Left renal cortex interstitium (tissue), 4 donors: ENCODE measurements at places on chromosomes 7 and 10. TPM values are rescaled to one million over a fixed set of nuclear protein-coding genes. Genes with fewer than 3 reads are reported as not detected.

- peak; percentile 87 for DNase-seq
Measured at GRCh38 chr7:1691601-1692514, 21.8 kb downstream of the ELFN1 start.

DNA sequence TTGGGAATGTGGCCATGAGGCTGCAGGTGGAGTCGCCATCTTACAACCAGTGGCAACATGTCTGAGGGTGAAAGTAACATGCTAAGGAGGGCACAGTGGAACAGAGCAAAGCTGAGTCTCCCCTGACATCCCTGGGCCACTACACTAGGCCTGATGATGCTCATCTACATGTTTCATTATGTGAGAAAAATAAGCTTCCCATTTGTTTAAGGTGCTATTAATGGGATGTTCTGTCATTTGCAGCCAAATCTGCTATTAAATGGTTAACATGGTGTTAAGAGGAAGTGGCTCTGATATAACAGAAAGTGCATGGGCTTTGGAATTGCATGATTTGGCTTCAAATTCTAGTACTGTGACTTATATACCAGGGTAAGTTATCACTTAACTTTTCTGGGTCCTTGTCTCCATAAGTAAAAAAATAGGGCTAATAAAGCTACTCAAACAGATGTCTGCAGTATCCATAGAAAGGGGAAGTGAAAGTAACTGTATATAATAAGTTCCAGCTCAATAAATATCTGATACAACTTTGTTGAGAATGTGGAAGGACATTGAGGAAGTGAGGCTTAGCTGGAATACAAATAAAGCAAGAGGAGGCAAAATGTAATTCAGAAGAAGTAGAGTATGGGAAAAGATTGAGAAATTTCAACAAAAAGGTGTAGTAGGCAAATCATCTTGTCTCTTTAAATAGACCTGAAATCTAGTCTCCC lies 158.9 kb downstream of the RTKN2 start:
- no peak for DNase-seq

DNA sequence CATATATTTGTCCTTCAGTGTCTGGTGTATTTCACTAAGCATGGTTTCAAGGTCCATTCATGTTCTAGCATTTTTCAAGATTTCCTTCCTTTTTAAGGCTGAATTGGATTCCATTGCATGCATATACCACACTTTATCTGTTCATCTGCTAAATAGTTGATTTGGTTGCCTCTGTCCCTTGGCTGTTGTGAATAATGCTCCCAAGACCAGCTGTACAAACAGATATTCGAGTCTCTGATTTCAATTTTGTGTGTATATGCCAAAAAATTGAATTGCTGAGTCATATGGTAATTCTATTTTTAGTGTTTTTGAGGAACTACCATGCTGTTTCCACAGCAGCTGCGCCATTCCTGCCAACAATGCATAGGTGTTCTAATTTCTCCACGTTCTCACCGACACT lies 216.4 kb downstream of the NRG3 start:
- no peak for DNase-seq

DNA sequence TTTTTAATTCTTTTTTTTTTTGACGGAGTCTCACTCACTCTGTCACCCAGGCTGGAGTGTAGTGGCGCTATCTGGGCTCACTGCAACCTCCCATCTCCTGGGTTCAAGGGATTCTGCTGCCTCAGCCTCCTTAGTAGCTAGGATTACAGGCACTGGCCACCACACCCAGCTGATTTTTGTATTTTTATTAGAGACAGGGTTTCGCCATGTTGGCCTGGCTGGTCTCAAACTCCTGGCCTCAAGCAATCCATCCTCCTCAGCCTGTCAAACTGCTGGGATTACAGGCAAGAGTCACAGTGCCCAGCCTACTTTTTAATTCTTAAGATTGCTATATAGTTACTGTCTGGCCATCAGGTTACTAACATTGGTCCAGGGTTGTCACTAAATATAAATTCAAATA lies 59.6 kb downstream of the ZNF277 start:
- DNase-seq: no peak

DNA sequence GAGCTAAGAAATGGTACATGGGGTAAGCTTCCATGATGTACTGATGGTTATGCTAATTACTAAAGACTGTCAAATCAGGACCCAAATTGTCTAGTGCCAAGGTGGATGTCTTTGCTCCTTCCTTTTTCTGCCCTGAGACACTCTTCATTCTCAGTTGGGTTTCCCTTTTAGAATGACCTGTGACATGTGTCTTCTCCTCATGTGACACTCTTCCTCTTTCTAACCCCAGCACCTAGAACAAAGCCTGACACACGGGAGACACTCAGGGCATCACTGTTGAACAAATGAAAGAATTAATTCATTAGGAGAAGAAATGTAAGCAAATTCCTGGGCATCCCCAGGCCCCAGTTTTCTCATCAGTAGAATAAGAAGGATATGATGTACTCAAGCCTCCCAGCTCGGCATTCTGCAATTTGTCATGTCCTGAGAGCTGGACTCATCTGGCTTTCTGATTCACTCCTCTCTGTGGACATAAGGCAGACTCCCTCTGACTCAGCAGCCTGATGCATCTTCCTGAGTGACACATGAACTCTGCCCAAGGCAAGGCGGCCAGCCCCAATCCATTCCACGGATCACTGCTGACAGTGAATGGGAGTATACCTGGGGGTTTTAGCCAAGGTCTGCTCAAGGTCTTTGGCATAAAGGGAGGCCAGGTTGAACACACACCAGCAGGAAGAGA lies 473.8 kb downstream of the KCNMA1 start:
- DNase-seq: no peak

DNA sequence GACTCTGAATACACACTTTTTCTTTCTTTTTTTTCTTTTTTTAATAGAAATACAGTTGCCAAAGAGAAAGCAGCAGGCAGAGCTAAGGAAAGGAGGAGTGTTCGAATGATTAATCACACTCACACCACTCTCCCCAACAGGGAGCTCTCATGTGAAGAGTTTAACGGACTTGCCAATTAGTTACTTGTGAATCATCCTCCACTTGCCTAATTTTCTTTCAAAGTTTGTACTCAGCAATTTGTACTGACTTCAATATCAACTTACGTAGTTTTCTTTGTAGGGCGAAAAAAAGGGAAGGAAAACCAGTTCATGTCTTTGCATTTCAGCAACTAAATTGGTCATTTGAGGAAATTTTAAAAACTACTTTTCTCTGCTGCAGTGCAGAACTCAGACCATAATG lies 109.2 kb downstream of the PIP4K2A start:
- no peak for DNase-seq

DNA sequence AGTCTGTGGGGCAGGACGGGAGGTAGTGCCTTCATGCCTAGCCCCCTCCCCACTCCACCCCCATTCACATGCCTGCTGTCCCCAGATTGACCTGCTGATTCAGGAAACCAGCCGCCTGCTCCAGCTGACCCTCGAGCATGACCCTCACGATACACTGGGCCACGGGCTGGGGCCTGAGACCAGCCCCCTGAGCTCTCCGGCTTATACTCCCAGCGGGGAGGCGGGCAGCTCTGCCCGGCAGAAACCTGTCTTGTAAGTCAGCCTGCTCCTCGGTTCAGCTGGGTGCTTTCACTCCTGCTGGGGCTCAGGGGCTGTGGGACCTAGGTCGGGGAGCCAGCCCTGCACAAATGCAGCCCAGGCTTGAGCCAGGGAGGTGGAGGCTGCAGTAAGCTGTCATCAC lies 22.4 kb downstream of the LIMK1 start:
- DNase-seq: no peak

SPDYE1 gene
- 1.9 TPM for polyA plus RNA-seq

HMX3 gene
- polyA plus RNA-seq: not detected

- no peak for DNase-seq
Measured at GRCh38 chr7:84058311-84059076, 136.1 kb downstream of the SEMA3A start.

GRCh38 chr10:104081998-104082397 lies 3.7 kb downstream of the COL17A1 start:
- DNase-seq: no peak

DNA sequence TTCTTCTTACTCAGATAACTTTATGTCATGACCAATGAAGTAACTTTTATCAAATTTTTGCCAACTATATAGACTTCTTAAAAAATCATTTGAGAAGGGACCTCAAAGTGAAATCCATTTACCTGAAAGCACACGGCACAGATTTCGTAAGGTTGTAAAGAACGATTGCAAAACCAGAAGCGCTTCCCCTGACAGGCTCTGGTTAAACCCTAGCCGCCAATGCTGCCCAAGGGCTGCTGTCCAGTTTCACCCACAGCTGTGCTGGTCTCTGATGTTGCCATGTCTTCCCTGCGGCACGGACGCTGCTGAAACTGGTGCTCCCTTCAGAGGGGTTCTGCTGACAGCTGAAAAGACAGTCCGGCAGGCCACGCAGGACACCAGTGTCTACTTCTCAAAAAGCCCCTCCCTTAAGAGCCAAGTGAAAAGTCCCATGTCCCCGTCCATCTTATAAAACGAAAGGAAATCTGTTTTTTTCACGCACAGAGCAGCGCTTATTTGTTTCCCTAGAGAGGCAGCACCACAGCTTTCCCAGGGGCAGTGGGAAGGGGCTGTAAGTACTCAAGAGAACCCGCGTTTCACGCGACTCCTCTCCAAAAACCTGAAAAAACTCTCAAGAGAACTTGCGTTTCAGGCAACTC lies 32.5 kb downstream of the GNA12 start:
- no peak for DNase-seq

DNA sequence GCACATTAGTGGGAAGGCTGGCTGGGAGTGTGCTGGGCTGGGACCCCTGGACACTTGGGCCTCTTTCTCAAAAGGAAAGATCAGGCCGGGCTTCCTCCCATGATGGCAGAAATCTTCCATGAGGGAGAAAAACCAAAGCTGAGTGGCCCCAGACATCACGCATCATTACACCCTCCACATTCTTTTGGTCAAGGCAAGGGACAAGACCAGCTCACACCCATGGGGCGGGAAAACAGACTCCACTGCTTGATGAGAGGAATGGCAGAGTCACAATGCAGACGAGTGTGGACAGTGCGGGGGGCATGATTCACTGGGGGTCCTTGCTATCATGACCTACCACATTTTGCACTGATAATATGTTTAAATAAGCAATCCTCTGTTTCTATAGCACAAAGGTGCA lies 73.3 kb downstream of the CREB3L2 start:
- no peak for DNase-seq

ADARB2 gene
- polyA plus RNA-seq: 1.3 TPM

- no peak for DNase-seq
Measured at GRCh38 chr7:127881564-127881963, 149.7 kb downstream of the LRRC4 start.

FXYD4 gene
- polyA plus RNA-seq: 0.41 TPM

GCK gene
- 4.1 TPM for polyA plus RNA-seq
